T-helper 9 cell (primary cell): ENCODE measurements at places on chromosomes 6 and 20.

GRCh38 chr6:155219299-155219698 lies 44.5 kb upstream of the CLDN20 start:
- DNase-seq, result no peak

GRCh38 chr6:119727504-119728219 lies 378.1 kb upstream of the MAN1A1 start:
- no peak for DNase-seq

GRCh38 chr6:7034055-7034454 lies 73.7 kb upstream of the RREB1 start:
- no peak for DNase-seq

DNA sequence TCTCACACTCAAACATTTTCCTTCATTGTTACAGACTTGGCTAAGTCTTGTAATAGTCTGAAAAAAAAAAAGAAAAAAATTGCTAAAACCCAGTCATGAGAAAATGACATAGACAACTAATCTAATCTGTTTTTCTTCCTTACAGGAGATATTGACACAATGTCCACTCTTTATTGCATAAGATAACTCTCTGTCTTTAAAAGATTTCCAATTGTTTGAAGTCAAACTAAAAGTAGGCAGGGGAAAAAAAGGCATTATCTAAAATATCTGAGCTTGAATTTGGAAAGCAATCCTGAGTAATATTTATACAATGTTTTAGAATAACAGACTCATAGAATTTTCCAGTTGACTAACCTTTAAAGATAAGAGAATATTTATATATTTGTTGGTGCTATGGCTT lies 233.0 kb upstream of the CEP162 start:
- DNase-seq, result no peak

DNA sequence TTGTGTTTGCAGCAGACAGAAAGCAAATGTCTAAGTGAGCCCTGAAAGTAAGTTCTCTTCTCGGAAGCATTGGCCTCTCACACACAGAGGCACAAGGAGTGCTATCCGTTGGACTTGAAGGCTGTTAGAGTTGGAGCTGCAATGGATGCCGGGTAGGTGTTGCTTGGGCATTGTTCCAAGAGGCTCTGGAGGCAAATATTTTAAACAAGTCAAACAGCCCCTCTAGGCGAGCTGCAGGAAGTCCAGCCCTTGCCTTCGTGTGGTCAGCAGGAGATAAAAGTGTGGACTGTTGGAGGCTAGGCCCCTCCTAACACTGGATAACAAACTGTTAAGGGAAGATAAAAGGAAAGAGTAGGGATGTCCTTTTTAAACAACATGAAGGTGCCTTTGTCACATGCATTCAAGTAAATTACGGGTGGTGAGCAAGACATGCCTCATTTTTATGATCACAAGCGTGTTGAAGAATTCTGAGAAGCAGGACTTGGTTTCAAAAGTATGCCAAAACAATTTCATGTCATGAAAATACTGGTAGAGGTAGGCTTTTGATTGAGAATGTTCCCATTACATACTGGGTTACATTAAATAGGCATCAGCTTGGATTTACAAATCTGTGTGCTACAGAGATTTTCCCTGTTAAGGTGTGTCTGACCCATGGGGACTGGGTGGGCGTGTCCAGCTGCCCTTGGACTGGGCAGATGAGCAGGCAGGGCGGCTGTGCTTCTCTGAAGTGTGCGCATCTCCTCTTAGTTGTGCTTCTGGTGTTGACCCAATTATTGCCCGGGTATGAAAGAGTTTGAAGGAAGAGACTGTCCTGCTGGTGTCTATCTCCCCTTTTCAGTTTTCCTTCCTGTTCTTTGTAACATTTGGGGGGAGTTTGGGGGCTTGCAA lies 57.5 kb downstream of the RREB1 start:
- no peak for DNase-seq
